Sciatic nerve (tissue), 2 donors: ENCODE measurements at places on chromosomes 7 and 10.

DNA sequence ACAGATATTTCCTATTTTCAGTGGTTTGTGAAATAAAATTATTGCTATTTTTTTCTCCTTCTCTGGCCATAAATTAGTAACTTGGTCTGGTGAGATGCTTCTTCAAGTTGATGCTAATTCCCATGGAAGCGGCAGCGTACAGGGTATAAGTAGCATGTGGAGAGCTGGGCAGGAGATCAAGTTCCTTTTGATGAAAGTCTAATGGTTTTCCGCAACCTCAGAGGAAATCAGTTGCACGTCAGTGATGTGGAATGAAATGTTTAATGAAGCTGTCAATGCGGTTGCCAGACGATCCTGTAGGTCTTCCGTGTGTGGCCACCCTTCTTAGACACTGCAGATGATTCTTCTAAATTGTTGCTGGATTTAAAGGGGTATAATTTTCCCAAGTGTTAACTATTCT lies 236.4 kb upstream of the GRM3 start:
- no peak for DNase-seq

GRCh38 chr7:84538268-84538667 lies 343.7 kb upstream of the SEMA3A start:
- DNase-seq, result no peak

GRCh38 chr7:20260223-20260622 lies 43.0 kb upstream of the MACC1 start:
- DNase-seq, result no peak

DNA sequence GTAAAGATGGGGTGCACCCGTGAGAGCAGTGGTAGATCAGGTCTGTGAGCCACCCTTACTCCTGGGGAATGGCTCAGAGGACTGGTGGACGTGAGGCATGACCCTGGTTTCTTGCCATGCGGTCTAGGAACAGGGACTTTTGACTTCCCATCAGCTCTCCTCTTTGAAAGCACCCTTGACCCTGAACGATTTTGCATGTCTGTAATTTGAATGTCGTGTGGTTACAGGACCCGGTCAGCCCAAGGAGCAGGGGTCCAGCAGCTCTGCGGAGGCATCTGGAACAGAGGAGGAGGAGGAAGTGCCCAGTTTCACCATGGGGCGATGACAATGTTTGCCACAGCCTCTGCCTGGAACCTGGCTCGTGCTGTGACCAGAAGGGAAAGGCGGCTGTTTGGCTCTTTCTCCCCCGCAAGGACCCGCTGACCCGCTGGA lies 8.6 kb upstream of the ORAI2 start:
- DNase-seq, result no peak

DNA sequence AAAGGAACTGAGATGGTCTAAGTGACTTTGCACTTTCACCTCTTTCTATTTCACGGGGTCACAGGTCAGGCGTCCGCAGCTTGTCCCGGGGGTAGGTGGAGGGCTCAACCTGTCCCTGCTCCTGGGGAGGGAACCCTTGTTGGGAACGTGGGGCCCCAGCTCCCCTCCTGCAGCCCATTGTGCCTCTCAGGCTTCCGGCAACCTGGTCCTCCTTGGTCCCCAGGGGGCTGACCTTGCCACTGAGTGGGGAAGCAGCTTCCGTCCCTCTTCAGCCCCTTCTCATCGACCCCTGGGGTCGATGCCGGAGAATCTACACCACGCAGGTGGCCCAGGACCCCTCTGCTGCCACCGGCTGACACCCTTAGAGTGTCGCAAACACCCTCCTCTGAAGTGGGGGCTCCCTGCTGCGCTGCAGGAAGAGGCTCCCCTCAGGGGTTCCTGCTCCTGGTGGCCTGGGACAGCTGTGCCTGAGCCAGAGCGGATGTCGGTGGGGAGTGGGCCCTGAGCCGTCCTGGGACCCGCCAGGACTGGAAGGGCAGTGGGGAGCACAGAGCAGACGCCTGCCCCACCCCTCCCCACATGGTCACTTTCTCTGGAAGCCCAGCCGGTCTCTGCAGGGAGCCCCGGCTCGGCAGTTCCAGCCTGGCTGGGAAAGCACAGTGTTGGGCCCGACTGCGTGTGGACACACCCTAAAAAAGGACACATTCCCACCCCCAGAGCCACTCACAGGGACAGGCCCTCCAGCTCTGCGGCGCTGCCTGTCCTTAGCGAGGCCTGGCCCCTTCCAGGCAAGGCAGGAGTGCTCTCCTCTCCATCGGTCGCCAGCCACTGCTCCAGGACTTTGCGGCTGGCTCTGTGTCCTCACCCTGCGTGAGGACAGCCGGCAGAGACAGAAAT lies 357.5 kb upstream of the SHH start:
- DNase-seq, result no peak

DNA sequence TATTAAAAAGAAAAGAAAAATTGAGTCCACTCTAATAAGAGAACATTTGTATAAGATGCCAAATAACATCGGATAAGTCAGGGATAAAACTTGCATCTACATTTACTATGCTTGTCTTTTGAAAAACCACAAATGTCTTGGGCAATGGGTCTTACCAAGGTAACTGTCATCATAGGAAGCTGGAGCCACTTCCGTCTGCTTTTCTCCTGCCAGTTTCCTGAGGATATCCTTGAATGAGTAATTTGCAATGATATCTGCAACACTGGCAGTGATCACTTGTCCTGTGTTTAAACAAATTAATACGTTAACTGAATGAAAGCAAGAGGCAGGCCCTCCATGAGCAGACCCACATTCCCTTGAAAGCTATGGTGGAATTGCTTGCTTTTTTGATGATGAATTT lies 47.3 kb downstream of the ITGA8 start:
- no peak for DNase-seq

DNA sequence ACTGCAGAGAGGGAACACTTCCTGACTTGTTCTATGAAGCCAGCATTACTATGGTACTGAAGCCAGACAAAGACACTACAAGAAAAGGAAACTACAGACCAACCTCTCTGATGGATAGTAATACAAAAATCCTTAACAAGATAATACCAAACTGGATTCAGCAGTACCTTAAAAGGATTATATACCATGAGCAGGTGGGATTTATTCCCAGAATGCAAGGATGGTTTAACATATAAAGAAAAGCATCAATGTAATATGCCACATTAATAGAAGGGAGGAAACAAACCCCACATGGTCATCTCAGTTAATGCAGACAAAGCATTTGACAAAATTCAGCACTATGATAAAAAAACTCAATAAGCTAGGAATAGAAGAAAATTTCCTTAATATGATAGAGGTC lies 47.2 kb downstream of the EBLN1 start:
- no peak for DNase-seq

GRCh38 chr10:81306971-81307782 lies 567.8 kb upstream of the NRG3 start:
- DNase-seq, result no peak

- peak; percentile 31 for DNase-seq
Measured at GRCh38 chr10:71223347-71224058, 11.1 kb downstream of the UNC5B start.

GRCh38 chr7:42746214-42746613 lies 165.7 kb downstream of the C7orf25 start:
- no peak for DNase-seq

DNA sequence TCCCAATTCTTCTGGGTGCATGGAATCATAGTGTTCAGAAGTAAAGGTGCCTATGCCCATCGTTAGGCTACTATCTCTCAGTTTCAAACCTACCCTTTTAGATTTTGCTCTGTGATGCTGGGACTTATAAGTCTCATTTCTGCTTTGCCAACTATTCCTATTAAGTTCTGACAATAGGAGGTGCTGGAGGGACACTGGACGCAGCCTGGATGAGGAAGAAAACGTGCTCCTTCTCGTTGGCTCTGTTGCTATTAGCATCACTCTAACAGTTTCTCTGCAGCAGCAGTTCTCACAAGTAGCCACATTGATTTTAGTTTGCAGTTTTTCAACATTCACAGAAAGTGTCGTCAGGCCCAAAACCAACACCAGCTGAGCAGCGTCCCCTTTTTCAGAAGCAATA lies 72.4 kb downstream of the ABCC2 start:
- no peak for DNase-seq

GRCh38 chr10:23422003-23422411 lies 16.9 kb upstream of the OTUD1 start:
- no peak for DNase-seq

DNA sequence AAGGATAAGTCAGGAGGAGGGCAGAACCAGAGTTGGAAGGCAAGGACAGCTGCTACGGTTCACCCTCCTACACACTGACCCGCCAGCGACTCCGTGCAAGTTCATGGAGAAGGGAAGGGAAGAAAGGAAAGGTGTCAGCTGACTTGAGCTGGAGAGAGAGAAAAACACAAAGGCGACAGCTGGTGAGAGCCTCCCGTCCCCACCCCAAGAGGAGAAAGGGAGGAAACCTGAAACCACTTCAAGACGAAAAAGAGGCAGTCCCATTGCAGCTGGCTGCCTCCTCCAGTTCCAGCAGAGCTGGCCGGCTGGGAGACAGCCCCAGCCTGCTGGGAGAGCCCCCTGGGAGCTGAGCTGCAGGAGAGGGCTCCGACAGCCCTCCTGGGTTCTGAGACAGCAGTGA lies 75.2 kb downstream of the PARD3 start:
- DNase-seq, result no peak

DNA sequence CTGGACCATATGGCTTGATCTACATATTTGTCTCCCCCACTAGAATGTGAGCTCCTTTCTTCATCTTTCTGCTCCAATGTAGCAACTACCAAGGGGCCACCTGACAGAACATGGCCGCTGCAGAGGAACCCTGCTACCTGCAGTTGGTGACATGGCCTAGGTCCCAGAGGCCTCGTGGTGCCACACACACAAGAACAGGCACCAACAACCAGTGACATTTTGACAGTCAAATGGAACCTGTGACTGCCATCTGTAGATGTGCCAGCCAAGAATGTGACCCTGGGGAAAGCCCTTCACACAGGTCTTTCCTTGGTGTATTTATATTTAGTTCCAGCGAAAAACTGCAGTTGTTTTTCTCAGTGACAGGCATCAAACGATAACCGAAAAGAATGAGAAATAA lies 67.9 kb upstream of the ANKRD1 start:
- no peak for DNase-seq

DNA sequence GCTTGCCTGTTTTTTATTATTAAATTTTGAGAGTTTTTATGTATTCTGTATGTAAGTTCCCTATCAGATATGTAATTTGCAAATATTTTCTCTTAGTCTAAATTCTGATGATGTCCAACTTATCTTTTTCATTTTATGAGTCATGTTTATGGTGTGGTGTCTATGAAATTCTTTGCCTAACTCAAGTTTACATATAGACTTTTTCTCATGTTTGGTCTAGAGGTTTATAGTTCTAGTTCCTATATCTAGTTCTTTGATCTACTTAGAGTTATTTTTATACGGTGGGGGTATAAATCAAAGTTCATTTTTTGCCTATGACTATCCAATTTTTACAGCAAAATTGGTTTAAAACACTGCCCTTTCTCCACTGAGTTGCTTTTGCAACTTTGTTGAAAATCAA lies 26.3 kb upstream of the CCDC7 start:
- DNase-seq, result no peak

GRCh38 chr10:89563861-89564478 lies 28.6 kb upstream of the SLC16A12 start:
- no peak for DNase-seq

- no peak for DNase-seq
Measured at GRCh38 chr10:80539421-80540031, 1.8 kb downstream of the SH2D4B start.

DNA sequence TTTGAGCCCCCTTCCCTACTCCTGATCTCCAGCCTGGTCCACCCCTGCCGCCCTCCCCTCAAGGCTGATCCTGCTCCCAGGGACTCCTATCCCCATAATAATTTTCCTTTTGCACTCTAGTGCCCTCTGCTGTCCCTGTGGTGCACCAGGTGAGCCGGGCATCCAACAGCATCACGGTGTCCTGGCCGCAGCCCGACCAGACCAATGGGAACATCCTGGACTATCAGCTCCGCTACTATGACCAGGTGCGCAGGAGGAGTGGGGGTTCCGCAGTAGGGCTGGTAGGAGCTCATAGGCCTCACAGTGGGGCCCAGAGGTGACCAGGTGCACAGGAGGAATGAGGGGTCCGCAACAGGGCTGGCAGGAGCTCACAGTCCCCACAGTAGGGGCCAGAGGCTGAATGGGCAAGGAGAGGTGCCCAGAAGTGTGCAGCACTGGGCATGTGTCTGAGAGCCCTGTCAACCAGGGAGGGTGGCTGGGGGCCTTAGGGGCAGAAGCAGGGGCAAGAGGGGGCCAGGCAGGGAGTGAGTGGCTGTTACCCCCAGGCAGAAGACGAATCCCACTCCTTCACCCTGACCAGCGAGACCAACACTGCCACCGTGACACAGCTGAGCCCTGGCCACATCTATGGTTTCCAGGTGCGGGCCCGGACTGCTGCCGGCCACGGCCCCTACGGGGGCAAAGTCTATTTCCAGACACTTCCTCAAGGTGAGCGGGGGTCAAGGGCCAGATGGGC lies 11.7 kb downstream of the EPHB6 start:
- DNase-seq, result no peak

DNA sequence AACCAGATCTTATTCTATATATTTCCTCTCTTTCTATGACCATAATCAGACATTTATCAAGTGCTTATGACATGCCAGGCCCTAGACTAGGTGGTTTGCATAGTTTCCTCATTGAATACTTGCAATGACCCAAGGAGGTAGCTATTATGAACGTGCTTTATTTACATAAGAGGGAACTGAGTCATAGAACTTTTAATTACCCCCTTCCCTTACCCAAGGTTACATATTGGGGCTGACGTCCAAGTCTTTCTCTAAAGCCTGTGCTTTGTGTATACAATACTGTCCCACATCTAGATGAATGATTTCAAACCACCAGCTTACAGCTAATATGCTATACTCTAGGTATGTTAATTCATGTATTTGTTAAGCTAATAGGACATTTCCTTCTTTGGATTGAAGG lies 91.9 kb upstream of the NPY start:
- no peak for DNase-seq

GRCh38 chr7:66928388-66928787 lies 7.4 kb downstream of the TMEM248 start:
- no peak for DNase-seq

GRCh38 chr10:132707776-132708171 lies 78.2 kb downstream of the NKX6-2 start:
- peak; percentile 45 for DNase-seq

GRCh38 chr10:12061124-12061523 lies 7.6 kb upstream of the DHTKD1 start:
- no peak for DNase-seq

- no peak for DNase-seq
Measured at GRCh38 chr7:55288070-55288824, 76.9 kb upstream of the LANCL2 start.

- no peak for DNase-seq
Measured at GRCh38 chr7:139749545-139749944, 28.3 kb downstream of the HIPK2 start.

- no peak for DNase-seq
Measured at GRCh38 chr7:81674431-81674830, 95.4 kb downstream of the HGF start.
